ENCODE measurements at places on chromosomes 16 and 17.

GRCh38 chr17:6096201-6097004, 26.2 kb downstream of the WSCD1 start:
- DNase-seq, result no peak

- peak; percentile 49 for DNase-seq
Observed at GRCh38 chr17:81365601-81366585, 29.4 kb upstream of the BAHCC1 start.

DNA sequence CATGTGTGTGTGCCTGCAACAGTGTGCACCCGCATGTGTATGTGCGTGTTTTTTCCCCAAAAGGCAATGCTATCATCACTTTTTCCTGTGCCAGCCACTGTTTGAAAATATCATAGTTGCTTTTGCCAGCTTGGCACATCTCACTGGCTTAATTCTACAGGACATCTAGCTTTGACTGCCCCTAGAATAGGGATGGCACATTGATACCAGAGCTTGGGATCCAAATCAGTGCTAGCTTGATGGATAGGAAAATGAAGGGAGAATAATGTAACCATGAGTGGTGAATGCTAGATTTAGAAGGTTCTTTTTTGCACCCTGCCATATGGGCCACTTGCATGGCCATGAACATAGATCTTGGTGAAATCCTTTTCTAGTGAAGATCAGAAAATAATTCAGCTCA, 72.7 kb downstream of the HS3ST4 start:
- DNase-seq, result no peak

GRCh38 chr17:60390186-60390585, 1.7 kb downstream of the USP32 start:
- DNase-seq, result peak; percentile 26

- no peak for DNase-seq
Observed at GRCh38 chr17:63840591-63841349, 1.7 kb downstream of the SMARCD2 start.

DNA sequence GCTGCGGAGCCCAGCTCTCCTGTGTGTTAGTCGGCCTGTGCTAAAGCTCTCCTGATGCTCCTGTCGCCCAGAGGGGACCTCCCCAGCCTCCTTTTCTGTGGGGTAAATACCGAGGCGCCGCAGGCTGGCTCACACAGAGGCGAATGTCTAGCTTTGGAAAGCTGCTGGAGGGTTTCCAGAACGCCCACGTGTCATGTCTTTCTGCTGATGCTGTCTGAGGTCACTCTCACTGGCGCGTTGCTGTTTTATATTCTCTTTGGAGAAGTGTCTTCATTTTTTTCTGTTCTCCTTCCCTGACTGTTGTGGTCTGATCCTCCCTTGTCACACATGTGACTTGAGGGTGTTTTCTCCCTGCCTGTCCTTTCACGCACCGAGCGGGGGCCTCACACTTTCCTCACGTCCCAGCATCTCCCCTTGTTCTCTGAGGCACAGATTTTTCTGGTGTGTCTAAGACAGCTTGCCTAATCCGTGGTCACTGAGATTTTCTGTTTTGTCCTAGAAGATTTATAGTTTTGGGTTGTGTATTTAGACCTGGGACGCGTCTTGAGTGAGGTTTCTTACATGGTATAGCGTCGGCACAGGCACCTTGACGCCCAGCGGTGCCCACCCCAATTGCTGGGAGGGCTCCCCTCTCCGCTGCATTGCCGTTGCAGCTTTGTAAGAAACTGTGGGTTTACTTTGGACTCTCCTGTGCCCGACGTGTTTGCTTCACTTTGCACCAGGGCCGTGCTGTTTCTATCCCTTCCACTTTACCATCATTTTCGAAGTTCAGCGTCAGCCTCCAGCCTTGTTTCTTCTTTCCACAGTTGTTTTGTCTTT, 92.1 kb upstream of the ZNF750 start:
- no peak for DNase-seq

- DNase-seq, result peak; percentile 60
Observed at GRCh38 chr16:50747207-50747956, 5.5 kb downstream of the CYLD start.

DNA sequence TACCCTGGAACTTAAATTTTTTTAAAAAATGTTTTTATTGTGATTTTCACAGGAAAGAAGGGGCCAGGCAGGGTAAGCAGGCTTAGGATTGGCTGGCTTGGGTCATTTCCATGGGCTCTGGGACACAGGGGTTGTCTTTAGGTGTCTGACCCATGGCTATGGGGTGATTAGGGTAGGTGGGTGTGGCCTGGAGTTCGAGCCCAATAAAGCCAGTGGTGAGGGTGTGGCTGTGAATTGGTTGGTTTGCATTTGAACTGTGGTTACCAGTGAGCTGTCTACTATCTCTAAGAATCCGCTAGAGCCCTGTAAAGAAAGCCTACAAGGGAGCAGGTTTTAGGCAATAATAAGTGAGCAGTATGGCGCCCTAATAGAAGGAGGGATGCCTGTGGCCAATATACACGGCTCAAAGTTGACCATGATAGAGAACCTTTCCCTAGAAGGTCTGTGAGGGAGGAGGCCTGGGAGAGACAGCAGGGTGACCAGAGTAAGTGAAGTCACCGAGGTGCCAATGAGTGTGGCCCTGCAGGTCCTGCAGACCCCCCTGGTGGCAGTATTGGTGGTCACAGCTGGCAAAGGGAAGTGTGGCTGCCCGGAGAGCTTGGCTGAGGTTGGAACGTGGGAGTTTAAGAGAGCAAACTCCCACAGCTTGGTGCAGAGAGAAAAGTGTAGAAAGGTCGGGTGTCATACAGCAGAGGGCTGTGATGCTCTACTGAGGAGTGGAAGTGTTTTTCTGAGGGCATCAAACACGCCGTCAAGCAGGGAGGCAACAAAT, 454.0 kb downstream of the WWOX start:
- DNase-seq, result no peak

- DNase-seq, result no peak
Observed at GRCh38 chr17:45226576-45226975, 4.9 kb downstream of the FMNL1 start.

DNA sequence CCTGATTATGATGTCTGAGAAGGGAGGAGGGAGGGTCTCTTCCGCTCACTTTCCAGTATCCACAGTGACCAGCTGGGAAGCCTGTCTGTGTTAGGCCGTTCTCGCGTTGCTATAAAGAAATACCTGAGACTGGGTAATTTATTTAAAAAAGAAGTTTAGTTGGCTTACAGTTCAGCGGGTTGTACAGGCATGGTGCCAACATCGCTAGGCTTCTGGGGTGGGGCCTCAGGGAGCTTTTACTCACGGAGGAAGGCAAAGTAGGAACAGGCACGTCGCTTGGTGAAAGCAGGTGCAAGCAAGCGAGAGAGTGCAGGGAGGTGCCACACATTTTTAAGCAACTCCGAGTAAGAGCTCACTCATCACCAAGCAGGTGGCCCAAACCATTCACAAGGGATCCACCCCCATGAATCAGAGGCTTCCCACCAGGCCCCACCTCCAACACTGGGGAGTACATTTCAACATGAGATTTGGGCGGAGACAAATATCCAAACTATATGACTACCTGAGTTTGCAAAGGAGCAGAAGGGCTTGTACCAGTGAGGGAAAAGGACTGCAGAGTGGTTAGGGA, 137.5 kb downstream of the CCDC182 start:
- no peak for DNase-seq

GRCh38 chr16:54289242-54289944, 2.8 kb upstream of the IRX3 start:
- DNase-seq, result no peak

DNA sequence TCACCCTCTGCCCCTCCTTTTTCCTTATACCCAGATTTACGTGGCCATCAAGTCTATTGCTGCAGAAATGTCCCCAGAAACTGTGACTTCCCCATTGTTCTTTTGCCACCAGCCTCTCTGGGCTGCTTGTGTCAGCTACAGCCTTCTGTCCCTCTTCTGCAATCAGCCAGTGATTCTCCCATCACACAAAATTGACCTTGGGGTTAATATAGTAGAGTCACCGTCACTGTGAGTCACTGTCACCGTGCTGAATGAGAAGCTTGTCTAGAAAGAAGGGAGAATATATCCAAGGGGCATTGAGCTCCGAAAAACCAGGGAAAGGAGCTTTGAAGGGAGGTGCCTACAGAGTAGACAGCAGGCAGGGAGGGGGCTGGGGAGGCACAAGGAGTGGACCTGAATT, 290.5 kb downstream of the HAPSTR1 start:
- DNase-seq, result no peak

DNA sequence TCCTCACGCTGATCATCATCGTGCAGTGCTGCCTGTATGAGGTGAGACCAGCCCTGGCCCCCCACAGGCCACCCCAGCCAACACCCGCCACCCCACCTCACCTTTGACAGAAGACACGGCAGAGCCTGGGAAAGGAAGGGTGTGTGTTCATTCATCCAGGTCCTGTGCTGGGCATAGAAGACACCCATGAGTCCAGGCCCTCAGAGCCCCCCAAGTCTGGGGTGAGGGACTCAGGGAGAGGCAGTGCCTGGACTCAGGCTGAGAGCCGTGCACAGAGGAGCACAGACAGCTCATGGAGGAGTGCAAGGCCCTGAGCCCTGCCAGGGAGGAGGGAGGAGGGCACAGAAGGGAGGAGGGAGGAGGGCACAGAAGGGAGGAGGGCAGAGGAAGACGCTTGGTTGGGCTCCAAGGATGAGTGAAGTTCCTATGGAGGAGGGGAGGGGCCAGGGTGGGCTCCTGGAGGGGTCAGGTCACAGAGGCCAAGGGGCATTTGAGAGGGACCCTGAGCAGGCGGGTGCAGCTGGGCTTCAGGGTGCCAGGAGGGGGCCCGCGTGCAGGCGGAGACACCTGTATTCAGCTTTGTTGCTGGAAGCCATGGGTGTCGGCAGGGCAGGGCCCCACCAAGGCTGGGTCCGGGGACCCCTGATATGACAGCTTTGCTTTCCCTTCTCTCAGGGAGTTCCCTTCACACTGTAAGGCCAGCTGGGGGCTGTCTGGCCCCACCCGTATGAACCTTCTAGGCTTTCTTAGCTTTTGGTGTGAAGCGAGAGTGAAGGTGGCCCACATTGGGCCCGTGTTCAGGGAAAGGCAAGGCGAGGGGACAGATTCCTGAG, 11.4 kb downstream of the TAX1BP3 start:
- no peak for DNase-seq

GRCh38 chr16:71565812-71566700, 10.8 kb downstream of the TAT start:
- no peak for DNase-seq

DNA sequence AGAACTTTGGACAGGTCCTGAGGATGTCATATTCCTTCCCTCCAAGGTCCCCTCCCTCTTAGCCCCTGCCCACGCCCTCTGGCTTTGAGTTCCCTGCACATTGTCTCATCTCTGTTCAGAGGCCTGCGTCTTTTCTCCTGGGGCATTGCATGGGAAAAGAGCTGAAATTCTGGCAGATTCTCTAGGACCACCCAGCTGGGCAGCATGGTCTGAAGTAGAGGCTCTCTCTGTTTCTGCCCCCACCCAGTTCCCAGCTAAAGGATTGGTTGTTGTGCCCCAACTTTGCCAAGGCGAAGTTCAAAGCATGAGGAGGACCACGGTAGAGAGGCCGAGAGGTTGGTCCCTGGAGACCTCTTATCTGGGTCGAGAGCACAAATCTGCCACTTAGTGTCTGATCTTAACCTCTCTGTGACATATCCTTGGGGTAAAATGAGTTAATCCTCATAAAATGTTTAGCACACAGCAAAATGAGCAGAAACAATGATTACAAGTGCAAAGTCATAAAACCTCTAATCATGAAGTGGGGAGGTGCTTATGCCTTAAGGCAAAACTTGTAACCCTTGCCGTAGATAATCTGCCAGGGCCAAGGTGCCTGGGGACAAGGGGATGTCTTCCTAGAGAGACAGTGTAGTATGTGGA, 2.4 kb downstream of the ABAT start:
- no peak for DNase-seq

- no peak for DNase-seq
Observed at GRCh38 chr16:3924763-3925162, 44.2 kb upstream of the CREBBP start.

GRCh38 chr16:25012525-25012991, 2.6 kb downstream of the ARHGAP17 start:
- no peak for DNase-seq

DNA sequence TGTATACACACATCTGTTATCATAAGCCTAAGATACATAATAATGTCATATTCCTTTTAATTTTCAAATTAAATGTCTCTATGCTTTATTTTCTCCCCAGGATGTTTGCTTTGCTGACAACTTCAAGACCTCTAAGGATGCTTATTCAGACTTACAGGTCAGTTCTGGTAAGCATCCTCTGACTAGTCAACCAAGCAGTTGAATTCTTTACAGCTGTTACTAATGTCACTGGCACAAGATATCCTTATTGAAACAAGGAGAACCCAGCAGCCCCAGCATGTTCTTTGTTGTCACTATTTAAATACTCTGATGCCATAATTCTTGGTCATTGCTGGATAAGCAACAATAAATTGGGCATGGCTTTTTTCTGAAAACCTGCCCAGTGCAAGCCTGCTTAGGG, 232.3 kb upstream of the PMFBP1 start:
- DNase-seq, result no peak

DNA sequence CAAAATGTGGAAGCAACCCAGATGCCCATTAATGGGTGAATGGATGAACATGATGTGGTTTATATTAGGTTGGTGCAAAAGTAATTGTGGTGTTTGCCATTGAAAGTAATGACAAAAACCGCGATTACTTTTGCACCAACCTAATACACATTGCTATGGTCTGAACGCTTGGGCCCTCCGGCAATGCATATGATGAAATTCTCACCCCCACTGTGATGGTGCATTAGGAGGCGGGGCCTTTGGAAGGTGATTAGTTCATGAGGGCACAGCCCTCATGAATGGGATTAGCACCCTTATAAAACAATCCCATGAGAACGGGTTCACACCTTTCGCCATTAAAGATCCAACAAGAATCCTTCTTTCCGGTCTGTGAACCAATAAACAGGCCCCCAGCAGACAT, 25.3 kb upstream of the PRM1 start:
- DNase-seq, result no peak

GRCh38 chr17:39118674-39119419, 32.6 kb downstream of the PLXDC1 start:
- DNase-seq, result no peak

GRCh38 chr16:66905633-66906539, 12.8 kb downstream of the CDH16 start:
- peak; percentile 65 for DNase-seq

DNA sequence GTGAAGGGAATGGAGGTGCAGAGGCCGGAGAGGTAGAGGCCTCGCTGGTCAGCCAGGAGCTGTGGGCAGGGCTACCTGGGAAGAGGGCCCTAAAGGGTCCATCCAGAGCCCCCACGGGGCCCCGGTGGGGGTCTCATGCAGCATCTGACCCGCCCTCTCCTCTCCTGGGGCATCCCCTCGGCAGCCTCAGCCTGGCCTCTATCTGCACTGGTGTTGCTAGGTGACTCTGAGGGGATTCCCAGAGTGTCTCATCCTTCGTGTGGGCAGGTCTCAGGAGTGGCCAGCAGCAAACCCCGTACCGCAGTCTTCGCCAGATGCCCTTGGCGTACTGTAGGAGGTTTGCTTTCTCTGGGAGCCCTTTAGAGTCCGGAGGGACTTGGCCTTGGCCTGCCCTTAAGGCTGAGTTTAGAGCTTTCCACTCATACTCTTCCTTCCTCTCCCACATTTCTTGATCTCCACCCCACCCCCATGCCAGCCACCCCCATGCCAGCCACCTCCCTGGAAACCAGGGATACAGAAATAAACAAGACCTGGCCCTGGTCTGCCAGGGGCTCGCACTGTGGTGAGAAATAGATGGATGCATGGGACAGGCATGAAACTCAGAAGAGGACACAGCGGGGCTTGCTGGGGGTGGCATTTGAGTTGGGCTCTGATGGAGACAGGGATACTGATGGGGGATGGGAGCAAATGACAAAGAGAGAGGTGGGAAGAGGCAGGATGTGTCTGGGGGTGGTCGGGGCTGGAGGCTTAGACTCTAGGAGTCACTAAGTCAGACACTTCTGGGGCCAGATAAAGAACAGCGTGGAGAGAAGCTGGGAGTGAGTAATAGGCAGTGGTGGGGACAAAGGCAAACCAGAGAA, 9.9 kb downstream of the SLC5A10 start:
- no peak for DNase-seq

Data from activated CD8-positive, alpha-beta memory T cell treated with anti-CD3 and anti-CD28 coated beads, Interleukin-2, amount 10 ng/mL, durations not matched to agents 7 days and 5 days (primary cell).